ENCODE measurements at places on chromosomes 3 and 15. TPM values are rescaled to one million over a fixed set of nuclear protein-coding genes. Genes with fewer than 3 reads are reported as not detected.

The TJP1 gene
- total RNA-seq, result 53.7 TPM

GRCh38 chr3:100994809-100995208, 1.6 kb upstream of the ABI3BP start:
- H3K4me3 ChIP-seq, result no peak overlapping the region
- no peaks in the 10 kb centered on the region for H3K36me3 ChIP-seq
- no peak overlapping the region for H3K27ac ChIP-seq

GRCh38 chr15:45201869-45202268, 14.1 kb upstream of the SHF start:
- no peaks in the 10 kb centered on the region for H3K36me3 ChIP-seq
- no peaks in the 10 kb centered on the region for H3K27me3 ChIP-seq
- no peak for DNase-seq
- no peak overlapping the region for H3K4me3 ChIP-seq
- peaks cover 6% of the 10 kb centered on the region for H3K4me1 ChIP-seq

The SCAMP5 gene
- total RNA-seq, result 0.50 TPM

The SOX14 gene
- not detected for total RNA-seq

The NTRK3 gene
- not detected for total RNA-seq

- H3K36me3 ChIP-seq, result no peaks in the 10 kb centered on the region
- DNase-seq, result no peak
Observed at GRCh38 chr3:137469263-137469662, 294.9 kb upstream of the SOX14 start.

GRCh38 chr3:97338375-97338774, 426.2 kb upstream of the ARL6 start:
- H3K4me1 ChIP-seq, result no peaks in the 10 kb centered on the region
- H3K36me3 ChIP-seq, result no peaks in the 10 kb centered on the region
- H3K4me3 ChIP-seq, result no peak overlapping the region
- H3K27me3 ChIP-seq, result no peaks in the 10 kb centered on the region

DNA sequence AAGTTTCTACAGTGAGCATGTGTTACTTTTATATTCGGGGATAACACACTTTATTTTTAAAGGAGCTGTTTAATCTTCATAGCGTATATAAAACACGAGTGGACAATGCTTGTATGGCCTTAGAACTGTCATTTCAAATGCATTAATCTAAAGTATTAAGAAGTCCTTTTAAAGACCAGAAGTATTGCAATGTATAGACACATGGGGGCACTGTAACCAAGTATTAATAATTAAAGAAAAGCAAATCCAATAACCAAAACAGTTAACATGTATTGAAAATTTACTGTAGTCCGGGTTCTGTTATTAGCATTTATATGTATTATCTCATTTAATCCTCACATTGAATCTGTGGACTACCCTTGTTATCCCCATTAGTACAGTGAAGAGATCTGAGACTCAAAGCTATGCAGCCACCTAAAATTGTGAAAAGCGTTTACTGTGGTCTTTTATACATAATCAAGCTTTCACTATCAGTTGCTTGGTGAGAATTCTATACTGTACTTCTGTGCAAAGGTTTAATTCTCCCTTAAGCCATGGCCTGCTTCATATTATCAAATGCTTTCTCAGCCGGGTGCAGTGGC, 10.1 kb downstream of the ARL14 start:
- H3K4me3 ChIP-seq, result no peak overlapping the region
- no peaks in the 10 kb centered on the region for H3K4me1 ChIP-seq
- no peaks in the 10 kb centered on the region for H3K27me3 ChIP-seq
- DNase-seq, result peak; percentile 18
- H3K27ac ChIP-seq, result no peak overlapping the region

DNA sequence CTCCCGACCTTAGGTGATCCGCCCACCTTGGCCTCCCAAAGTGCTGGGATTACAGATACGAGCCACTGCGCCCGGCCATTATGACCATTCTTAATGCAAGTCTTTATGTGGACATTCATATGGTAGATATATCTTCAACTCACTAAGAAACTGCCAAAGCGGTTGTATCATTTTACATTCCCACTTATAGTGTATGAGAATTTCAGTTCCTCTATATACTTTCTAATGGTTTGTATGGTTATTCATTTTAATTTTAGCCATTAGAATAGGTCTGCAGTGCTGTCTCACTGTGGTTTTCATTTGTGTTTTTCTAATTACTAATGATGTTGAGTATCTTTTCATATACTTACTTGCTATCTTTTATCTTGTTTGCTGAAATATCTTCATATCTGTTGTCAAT, 32.5 kb downstream of the TCF12 start:
- H3K4me3 ChIP-seq, result no peak overlapping the region
- no peak for DNase-seq
- H3K27ac ChIP-seq, result no peak overlapping the region
- no peaks in the 10 kb centered on the region for H3K27me3 ChIP-seq

The RBMS3 gene
- total RNA-seq, result 58.6 TPM

DNA sequence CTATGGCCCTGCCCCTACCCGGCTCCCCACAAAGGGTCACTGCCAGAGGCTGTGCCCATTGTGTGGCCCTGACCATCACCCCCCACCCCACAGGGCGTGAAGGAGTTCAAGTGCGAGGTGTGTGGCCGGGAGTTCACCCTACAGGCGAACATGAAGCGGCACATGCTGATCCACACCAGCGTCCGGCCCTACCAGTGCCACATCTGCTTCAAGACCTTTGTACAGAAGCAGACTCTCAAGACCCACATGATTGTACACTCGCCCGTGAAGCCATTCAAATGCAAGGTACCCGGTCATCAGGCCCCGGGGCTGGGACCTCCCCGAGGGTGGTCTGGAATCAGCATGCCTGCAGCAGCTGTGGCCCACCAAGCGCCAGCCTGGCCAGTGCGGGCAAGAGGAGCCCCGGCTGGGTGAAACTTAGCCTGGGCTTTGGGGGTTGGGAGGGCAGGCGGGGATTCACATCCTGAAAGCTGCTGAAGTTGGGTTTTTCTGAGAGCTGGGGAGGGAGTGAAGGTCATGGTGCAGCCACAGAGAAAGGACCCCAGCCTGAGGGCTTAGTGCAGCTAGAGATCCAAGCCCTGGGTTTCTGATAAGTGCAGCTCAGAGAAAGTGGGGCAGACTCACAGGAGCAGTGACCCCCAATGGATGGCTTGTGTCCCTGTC, 29.2 kb downstream of the IDH2 start:
- H3K4me1 ChIP-seq, result no peaks in the 10 kb centered on the region
- H3K4me3 ChIP-seq, result no peak overlapping the region
- H3K27me3 ChIP-seq, result no peaks in the 10 kb centered on the region
- H3K27ac ChIP-seq, result no peak overlapping the region
- no peak for DNase-seq

DNA sequence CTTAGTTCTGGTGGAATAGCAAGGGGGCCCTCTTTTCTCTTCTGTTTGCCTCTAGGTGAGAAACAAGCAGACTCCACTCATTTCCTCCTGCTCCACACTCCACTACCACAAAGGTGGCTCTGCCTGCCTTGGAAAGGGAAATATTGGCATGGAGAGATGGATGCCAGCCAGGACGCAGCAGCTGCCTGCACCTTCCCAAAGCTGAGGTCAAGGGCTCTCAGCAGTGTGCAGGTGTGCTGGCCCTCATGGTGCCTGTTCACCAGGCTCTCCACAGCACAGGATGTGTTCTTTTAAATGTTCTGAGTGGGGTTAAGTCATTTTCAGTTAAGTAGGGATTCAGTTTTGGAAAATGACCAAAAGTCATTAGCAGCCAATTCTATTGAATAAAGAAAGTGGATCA, 211.2 kb upstream of the STRIT1 start:
- H3K36me3 ChIP-seq, result no peaks in the 10 kb centered on the region
- H3K4me3 ChIP-seq, result no peak overlapping the region
- no peak for DNase-seq
- no peaks in the 10 kb centered on the region for H3K4me1 ChIP-seq
- no peaks in the 10 kb centered on the region for H3K27me3 ChIP-seq

GRCh38 chr15:31081588-31082250, 19.8 kb downstream of the TRPM1 start:
- H3K4me1 ChIP-seq, result no peaks in the 10 kb centered on the region
- peaks cover 5% of the 10 kb centered on the region for H3K27me3 ChIP-seq
- no peak overlapping the region for H3K27ac ChIP-seq
- DNase-seq, result no peak
- H3K4me3 ChIP-seq, result no peak overlapping the region

The PRICKLE2 gene
- 29.4 TPM for total RNA-seq

The RPLP1 gene
- total RNA-seq, result 74.7 TPM

The TP63 gene
- not detected for total RNA-seq

- no peak overlapping the region for H3K4me3 ChIP-seq
- no peaks in the 10 kb centered on the region for H3K27me3 ChIP-seq
- no peaks in the 10 kb centered on the region for H3K4me1 ChIP-seq
- no peak overlapping the region for H3K27ac ChIP-seq
Observed at GRCh38 chr3:168659015-168659414, 563.3 kb upstream of the GOLIM4 start.

DNA sequence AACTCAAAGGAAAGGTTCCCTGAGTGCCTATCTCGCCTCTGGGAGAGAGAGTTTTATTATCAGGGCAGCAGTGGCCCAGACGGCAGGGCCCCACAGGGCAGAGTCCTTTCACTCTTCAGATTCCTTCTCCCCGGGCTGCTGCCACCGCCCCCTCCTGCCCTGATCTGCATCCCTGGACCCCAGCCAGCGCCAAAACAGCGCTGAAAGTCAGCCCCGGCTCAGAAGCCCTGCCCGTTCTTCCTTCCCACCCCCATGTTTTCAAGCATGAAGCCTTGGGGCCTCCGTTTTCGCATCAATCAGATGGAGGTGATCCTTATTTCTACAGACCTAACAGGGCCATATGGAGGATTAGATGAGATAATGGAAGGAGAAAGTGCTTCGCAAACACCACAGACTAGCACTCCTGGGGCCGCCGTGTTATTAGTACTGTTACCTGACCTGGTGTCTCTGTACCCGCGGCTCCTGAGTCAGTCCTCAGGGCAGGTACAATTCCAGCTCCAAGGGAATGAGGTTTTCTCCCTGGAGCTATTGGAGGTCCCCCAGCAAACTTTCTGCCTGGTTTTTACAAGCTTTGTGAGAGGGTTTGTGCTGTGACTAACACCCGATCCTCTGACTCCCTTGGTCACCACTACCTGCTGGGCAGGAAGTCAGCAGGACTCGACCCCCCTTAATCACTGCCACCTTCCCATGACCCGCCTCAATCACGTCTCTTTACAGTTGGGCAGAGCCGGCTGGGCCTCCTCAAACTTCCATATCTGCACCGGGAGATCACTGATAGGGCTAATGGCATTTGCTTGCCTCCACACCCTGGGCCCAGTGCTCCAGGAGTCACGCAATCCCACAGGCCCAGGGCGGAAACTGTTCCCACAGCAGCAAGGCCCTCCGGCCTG, 39.5 kb upstream of the TSEN2 start:
- no peaks in the 10 kb centered on the region for H3K36me3 ChIP-seq
- no peaks in the 10 kb centered on the region for H3K27me3 ChIP-seq
- peaks cover 10% of the 10 kb centered on the region for H3K4me1 ChIP-seq
- H3K4me3 ChIP-seq, result no peak overlapping the region

The GRK7 gene
- not detected for total RNA-seq

The NR2E3 gene
- 0.77 TPM for total RNA-seq

DNA sequence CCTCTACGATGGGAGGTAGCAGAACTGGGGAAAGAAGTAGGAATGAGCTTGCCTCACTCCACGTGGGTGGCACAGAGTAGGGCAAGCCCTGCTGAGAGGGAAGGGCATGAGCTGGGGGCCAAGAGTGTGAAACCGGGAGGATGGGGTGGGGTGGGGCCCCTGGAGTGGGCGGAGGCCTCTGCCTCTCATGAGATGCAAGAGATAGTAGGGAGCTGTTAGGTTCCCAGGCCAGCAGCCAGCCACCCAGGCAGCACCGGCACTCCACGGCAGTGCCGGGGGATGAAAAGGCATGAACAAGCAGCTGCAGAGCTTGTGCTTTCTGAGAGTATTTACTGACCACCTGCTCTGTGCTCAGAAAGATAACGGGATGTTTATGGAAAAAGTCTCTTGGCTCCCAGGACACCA, 24.4 kb upstream of the PLA2G4E start:
- H3K27me3 ChIP-seq, result peaks cover 27% of the 10 kb centered on the region
- no peaks in the 10 kb centered on the region for H3K4me1 ChIP-seq
- DNase-seq, result no peak
- no peaks in the 10 kb centered on the region for H3K36me3 ChIP-seq

GRCh38 chr3:71361334-71361890, 222.1 kb downstream of the FOXP1 start:
- H3K36me3 ChIP-seq, result no peaks in the 10 kb centered on the region
- H3K27me3 ChIP-seq, result no peaks in the 10 kb centered on the region
- H3K4me1 ChIP-seq, result no peaks in the 10 kb centered on the region

- no peak overlapping the region for H3K27ac ChIP-seq
- H3K36me3 ChIP-seq, result no peaks in the 10 kb centered on the region
- DNase-seq, result peak; percentile 8
Observed at GRCh38 chr3:144463911-144464310, 492.3 kb downstream of the DIPK2A start.

All from fibroblast of lung (primary cell).